ENCODE measurements at places on chromosomes 6 and 20. TPM values are rescaled to one million over a fixed set of nuclear protein-coding genes. Genes with fewer than 3 reads are reported as not detected.

Gene MEI4
- not detected for total RNA-seq

Gene SLC17A5
- 49.6 TPM for total RNA-seq

Gene CAP2
- 78.8 TPM for total RNA-seq

Gene TMC2
- not detected for total RNA-seq

Gene TSPO2
- not detected for total RNA-seq

Gene SAMD10
- total RNA-seq: 12.9 TPM

Gene DLL1
- 38.5 TPM for total RNA-seq

Gene GLP1R
- total RNA-seq: 3.5 TPM

Gene TAB2
- 55.6 TPM for total RNA-seq

Gene EPB41L1
- total RNA-seq: 40.2 TPM

Gene ZNF165
- 4.2 TPM for total RNA-seq

Gene METTL24
- total RNA-seq: 2.8 TPM

Gene CD93
- 8.2 TPM for total RNA-seq

Gene ADGB
- not detected for total RNA-seq

Gene SIM1
- not detected for total RNA-seq

Gene THEMIS
- 3.5 TPM for total RNA-seq

Gene TBX18
- not detected for total RNA-seq

Gene HLA-DQB1
- 2.0 TPM for total RNA-seq

Gene HDGFL1
- total RNA-seq: not detected

Gene FOXS1
- not detected for total RNA-seq

Gene PRSS16
- 13.8 TPM for total RNA-seq

Gene SOX4
- total RNA-seq: 28.1 TPM

Gene FITM2
- 2.9 TPM for total RNA-seq

Gene TULP4
- total RNA-seq: 21.1 TPM

Gene PTCHD4
- total RNA-seq: not detected

Gene VSX1
- total RNA-seq: not detected

Gene BNIP5
- total RNA-seq: 3.5 TPM

Gene TMEM170B
- 1.9 TPM for total RNA-seq

Gene DBNDD2
- total RNA-seq: 49.6 TPM

Gene ARG1
- not detected for total RNA-seq

Gene SLC4A11
- 22.3 TPM for total RNA-seq

Gene GGTLC1
- not detected for total RNA-seq
